Hematopoietic multipotent progenitor cell treated with erythropoietin and hydrocortisone succinate and interleukin-3 and kit ligand, for 4 days (in vitro differentiated cells): ENCODE measurements at places on chromosomes 1 and 21.
A peak's percentile ranks its signal among the peaks of the same experiment; 100 is the strongest.

- no peak for DNase-seq
These were observed 231.7 kb downstream of the KCNJ6 start for GRCh38 chr21:37684547-37684946.

DNA sequence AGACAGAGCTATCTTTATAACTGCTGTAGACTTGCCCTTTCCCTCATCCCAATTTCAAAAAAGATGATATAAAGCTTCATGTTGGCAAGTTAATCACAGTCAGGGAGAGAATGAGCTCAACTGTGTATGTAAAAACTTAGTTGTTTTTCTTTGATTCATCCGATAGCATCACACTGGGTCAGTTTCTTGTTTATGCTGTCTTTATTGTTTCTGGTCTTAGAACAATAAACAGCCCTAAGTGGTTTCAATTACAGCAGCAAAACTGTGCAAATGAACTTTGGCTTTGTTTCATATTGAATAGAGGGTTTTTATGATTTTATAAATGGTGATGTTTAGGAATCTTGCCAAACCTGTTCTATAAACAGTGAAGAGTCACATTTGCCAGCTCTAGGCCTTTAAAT lies 423.8 kb upstream of the CXADR start:
- no peak for DNase-seq

GRCh38 chr1:175725684-175726083 lies 17.7 kb downstream of the TNR start:
- peak; percentile 74 for DNase-seq

- DNase-seq: no peak
These were observed 41.6 kb downstream of the PCNX2 start for GRCh38 chr1:233253832-233254331.

- no peak for DNase-seq
These were observed 5.2 kb upstream of the S100A2 start for GRCh38 chr1:153570874-153571273.

DNA sequence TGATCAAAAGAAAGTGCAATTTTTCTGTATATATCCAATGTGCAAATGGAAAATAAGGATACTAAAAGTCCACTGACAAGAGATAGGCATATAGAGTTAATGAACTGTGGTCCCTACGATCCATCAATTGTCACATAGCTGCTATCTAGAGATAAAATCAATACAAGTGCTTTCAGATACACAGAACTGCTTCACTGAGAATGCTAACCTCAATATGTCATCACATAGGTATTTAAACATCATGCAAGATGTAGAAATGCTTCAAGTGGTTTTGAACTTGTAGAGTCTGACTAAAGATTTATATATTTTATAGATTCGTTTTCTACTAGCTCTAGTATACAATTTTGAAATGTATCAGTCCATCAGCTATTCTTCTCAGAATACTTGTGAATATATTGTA lies 1604.7 kb downstream of the PLA2G4A start:
- DNase-seq: no peak

GRCh38 chr1:56135864-56136147 lies 443.6 kb downstream of the PLPP3 start:
- DNase-seq: no peak

DNA sequence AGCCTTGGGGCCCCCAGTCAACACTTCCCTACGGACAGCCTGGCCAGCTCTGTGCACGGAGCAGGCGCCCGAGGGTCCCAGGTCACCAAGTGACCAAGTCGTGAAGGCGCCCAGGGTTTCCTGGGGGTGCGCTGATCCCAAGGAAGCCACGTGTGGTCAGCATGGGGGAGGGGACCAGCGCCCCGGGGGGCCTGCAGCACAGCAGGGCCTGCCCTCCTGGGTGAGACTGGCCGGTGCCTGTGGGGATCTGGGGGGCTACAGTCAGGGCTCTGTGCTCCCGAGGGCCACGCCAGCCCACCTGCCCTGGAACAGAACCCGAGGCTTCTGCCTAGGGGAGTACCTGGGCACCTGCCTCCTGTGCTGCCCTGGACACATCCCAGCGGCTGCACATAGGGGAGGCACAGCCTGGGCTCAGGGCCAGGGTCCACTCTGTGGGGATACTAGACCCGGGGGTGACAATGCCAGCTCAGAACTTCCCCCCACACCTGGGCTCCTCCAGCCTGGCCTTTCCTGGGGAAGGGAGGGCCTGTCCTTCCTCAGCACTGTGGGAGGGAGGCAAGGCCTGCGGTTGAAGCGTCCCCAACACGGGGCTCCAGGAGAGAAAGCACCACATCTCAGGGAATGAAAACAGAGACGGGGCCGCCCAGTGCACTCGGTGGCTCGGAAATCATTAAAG lies 6.2 kb upstream of the POFUT2 start:
- DNase-seq: no peak

GRCh38 chr1:93666613-93667384 lies 14.8 kb downstream of the BCAR3 start:
- no peak for DNase-seq

DNA sequence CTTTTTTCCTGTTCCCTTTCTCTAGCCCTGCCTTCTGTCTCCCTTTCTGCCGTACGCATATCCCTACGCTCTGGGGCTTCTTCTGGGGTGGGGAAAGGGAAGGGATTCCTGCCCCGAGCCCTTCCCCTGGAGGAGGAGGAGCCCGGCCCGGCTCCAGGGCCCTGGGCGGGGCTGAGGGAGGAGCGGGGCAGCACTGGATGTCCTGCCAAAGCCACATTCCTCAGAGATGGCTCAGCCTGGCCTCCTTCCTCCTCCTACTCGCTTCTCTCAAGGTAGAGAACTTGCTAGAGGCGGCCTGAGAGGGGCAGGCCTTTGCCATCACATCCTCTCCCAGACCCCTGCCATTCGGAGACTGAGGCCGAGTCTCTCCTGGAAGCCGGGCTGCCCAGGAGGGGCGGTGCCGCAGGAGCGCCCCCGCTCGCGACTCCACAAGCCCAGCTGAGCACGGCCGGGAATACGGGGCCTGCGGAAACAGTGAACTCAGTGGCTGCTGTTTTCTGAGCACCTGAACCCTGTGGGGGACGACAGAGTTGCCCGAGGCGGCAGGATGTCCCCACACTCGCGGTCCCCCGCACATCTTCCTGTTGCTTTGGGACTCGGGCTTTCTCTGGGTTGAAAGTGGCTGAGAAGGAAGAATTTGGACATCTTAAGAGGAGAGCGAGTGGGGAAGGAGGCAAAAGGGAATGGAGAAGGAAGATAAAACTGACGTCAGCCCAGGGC lies 12.2 kb downstream of the ADAMTSL4 start:
- peak; percentile 55 for DNase-seq

DNA sequence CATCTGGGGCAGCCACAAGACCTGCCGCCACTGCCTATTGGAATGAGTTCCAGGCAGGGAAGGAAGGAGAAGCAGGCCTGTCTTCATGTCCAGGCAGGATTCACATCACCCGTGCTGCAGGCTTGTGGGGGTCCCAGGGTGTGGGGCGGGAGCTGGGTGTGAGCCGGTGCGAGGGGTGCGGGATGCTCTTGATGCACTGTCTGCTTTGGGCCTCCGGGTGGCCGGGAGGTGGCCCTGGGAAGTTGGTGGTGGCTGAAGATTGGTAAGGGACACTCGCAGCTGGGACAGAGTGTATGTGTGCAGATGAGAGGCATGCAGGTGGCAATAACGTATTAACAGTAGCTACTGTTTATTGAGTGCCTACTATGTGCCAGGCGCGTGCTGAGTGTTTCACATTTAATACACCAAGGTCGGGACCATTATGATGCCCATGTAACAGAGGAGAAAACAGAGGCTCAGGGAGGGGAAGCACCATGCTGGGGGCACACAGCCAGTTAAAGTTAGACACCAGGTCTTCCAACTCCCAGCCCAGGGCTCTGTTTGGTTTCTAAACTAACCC lies 3.3 kb downstream of the CROCC start:
- no peak for DNase-seq

DNA sequence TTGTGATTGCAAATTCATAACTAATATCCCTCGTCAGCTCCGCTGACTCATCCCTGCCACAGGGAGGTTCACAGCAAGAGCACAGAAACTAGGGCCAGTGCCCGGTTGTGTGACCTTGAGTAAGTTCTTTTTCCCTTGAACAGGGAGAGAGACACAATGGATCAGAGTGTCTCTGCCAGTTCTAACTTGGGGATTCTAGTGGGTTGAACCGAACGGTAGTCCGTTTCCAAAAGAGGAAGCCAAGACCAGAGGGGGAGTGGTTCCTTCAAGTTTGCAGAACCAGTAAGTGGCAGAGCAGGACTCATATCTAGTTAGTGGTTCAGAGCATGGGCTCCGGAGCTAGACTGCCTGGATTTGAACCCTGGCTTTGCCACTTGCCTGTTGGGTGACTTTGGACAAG lies 4.9 kb upstream of the SHISA4 start:
- peak; percentile 82 for DNase-seq

DNA sequence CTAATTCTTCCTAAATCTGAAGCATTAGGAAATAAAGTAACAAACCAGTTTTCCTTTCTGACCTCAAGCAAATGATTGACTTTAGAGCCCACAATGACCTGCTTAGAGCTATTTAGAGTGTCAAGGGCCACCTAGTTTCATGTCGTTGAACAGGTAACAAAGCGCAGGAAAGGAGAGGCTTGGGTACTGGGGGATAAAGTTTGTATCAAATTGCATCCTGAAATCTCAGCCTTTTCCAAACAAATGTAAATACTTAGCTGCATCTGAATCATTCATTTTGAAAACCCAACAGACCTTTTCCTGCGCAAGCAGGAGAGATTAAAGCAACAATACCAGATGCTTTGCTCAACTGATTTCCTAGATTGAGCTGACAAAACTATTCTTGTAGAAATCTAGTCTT lies 121.2 kb downstream of the NRIP1 start:
- no peak for DNase-seq
